CD4-positive, alpha-beta T cell (primary cell): ENCODE measurements at places on chromosomes 6 and 20. TPM values are rescaled to one million over a fixed set of nuclear protein-coding genes. Genes with fewer than 3 reads are reported as not detected.

- H3K27ac ChIP-seq = no peak overlapping the region
- no peak for DNase-seq
- H3K27me3 ChIP-seq = no peaks in the 10 kb centered on the region
- H3K4me3 ChIP-seq = no peak overlapping the region
- peaks cover 29% of the 10 kb centered on the region for H3K4me1 ChIP-seq
- H3K36me3 ChIP-seq = no peaks in the 10 kb centered on the region
Observed at GRCh38 chr6:13765570-13765969, 48.8 kb downstream of the MCUR1 start.

- H3K36me3 ChIP-seq = no peaks in the 10 kb centered on the region
- no peak for DNase-seq
- H3K4me1 ChIP-seq = no peaks in the 10 kb centered on the region
- no peak overlapping the region for H3K4me3 ChIP-seq
- H3K27me3 ChIP-seq = no peaks in the 10 kb centered on the region
Observed at GRCh38 chr20:36824142-36824940, 50.8 kb upstream of the DSN1 start.

- no peak overlapping the region for H3K27ac ChIP-seq
- no peak for DNase-seq
- H3K36me3 ChIP-seq = peaks cover 50% of the 10 kb centered on the region
- no peaks in the 10 kb centered on the region for H3K27me3 ChIP-seq
- peaks cover 58% of the 10 kb centered on the region for H3K4me1 ChIP-seq
Observed at GRCh38 chr20:31712112-31712553, 10.5 kb downstream of the BCL2L1 start.

DNA sequence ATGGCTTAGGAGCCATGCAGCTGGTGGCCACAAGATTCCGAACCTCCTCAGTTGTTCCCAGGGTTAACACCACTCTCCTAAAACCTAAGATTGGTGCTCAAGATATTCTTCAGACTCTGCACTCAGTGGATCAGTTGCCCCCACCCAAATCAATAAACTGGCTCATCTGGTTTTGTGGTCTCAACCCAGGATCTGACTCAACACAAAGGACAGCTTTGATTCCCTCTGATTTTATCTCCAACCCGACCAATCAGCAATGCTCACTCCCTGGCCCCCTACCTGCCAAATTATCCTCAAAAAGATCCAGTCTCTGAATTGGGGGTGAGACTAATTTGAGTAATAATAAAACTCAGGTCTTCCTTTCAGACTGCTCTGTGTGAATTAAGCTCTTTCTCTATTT, 137.5 kb downstream of the EYS start:
- H3K4me1 ChIP-seq = no peaks in the 10 kb centered on the region
- no peaks in the 10 kb centered on the region for H3K36me3 ChIP-seq
- H3K4me3 ChIP-seq = no peak overlapping the region
- H3K27me3 ChIP-seq = no peaks in the 10 kb centered on the region

DNA sequence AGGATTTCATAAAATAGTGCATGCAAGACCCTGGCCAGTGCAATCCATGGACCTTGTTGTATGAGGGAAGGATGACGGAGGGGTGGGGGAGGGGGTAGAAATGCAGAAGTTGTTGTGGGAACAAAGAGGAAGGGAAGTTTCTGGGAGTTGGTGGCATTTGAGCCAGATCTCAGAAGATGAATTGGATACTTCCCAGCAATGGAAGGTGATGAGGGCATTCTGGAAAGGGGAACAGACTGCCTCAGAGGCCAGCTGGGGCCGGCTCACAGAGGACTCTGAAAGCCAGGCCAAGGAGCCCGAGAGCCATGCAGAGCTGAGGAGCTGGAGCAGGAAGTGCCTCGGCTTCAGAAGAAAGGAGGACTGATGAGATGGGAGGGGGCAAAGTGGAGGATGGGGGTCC, 2.7 kb downstream of the TMEM74B start:
- no peak overlapping the region for H3K27ac ChIP-seq
- no peak overlapping the region for H3K4me3 ChIP-seq
- H3K4me1 ChIP-seq = peaks cover 8% of the 10 kb centered on the region
- H3K36me3 ChIP-seq = peaks cover 4% of the 10 kb centered on the region
- H3K27me3 ChIP-seq = peaks cover 13% of the 10 kb centered on the region

Gene HAO1
- total RNA-seq = not detected

Gene TGM6
- total RNA-seq = not detected
